ENCODE measurements at places on chromosomes 6 and 20.
A peak's percentile ranks its signal among the peaks of the same experiment; 100 is the strongest.

GRCh38 chr6:14917109-14917910 lies 328.6 kb upstream of the JARID2 start:
- DNase-seq: no peak

GRCh38 chr6:5046430-5046829 lies 38.7 kb upstream of the PPP1R3G start:
- DNase-seq: no peak

DNA sequence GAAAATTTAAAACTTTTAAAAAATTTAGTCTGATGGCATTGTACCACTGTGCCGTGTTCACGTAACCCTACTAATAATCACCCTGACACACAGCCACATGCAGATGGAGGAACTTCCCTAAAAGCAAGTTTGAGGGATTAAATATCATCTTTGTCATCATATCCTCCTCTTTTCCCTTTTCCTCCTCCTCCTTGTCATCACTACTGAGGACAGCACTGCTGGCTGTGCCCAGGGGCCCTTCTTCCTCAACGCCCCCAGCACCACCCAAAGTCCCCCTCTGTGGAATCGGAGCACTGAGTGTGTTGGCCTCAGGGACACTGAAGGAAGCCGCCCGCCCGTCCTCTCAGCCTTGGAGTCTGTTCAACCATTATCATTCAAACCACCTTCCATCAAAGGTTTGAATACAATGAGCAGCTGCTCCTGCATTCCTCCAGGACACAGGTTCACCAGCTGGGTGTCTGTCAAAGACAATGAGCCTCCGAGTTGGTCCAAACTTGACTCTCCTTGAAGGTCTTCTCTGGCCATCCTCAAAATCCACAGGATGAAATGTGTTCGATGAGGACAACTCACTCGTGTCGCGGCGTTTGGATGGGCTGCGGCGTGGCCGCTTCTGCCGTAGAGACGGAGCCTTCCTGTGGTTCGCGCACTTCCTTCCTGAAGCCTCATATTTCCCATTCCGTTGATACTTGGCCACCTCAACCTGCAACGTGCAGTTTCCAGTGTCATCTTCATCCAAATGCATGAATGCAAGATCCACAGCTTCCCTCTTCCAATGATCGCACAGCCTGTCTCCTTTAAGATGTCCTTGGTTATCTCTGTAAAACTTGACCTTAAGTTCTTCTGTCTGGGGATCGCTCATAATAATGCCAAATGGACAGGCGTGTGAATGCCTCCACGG lies 23.3 kb downstream of the NQO2 start:
- no peak for DNase-seq

GRCh38 chr6:41492261-41492891 lies 53.8 kb upstream of the FOXP4 start:
- no peak for DNase-seq

DNA sequence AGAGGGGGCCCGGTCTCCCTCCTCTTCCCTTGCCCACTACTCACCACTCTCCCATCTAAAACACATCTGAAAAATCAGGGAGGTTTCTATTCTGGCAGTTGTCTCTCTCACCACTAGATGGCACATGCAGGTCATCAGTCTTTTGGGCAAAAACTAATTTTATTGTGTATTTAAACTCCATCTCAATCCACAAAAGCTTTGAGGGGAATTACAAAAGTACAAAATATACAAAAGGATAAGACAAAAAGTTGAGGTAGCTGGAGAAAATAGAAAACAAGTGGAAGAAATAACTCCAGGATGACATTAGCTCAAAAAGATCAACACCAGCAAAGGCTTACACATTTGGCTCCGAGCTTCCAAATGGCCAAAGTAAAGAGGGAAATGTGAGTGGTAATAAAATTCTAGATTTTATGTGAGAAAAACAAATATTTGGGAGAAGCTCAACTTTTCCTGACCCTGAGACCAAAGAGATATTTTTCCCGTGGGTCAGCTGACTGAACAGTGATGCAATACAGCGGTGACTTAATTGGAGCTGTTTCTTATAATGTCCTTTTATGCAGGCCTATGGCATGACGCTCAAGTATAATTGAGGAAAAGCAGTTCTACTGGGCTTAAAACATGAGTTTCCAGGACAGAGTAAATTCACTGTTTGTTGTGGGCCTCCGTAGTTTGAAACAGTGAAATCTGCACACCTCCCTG lies 79.8 kb upstream of the CHD6 start:
- peak; percentile 26 for DNase-seq

- no peak for DNase-seq
Observed at GRCh38 chr6:84763003-84763885, 1.2 kb downstream of the TBX18 start.

DNA sequence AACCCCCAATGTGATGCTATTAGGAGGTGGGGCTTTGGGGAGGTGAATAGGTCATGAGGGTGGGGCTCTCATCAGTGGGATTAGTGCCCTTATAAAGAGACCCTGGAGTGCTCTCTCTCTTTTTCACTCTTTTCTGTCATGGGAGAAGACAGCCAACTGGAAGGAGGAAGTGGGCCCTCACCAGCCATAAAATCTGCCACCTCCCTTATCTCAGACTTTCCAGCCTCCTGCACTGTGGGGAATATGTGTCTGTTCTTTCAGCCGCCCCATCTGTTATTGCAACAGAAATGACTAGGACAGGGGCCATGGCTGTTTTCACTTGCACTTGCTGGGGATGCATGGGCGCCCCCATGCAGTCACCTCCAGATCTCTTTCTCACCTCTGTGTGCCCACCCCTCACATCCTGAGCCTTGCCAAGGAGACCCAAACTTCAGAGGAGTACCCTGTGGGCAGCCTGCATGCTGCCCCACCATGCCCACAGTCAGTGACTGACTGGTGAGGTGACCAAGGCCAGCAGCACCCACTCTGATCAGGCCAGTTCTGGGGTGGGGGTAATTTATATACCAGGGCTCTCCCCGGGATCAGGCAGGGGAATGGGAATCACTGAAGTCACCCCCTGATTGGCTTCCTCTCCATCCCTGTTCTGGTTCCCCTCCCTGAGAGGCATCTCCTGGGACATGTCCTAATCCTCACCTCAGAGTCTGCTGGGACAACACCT lies 118.4 kb downstream of the ANKRD60 start:
- DNase-seq: no peak

GRCh38 chr6:48826901-48827701 lies 636.0 kb downstream of the MMUT start:
- no peak for DNase-seq

Data from NCI-H1436 (cell line).